Ammon's horn (tissue), 1 donor: ENCODE measurements at places on chromosomes 6 and 20.

- peak; percentile 7 for DNase-seq
These were observed 48.5 kb downstream of the LIN28B start for GRCh38 chr6:105005451-105005850.

DNA sequence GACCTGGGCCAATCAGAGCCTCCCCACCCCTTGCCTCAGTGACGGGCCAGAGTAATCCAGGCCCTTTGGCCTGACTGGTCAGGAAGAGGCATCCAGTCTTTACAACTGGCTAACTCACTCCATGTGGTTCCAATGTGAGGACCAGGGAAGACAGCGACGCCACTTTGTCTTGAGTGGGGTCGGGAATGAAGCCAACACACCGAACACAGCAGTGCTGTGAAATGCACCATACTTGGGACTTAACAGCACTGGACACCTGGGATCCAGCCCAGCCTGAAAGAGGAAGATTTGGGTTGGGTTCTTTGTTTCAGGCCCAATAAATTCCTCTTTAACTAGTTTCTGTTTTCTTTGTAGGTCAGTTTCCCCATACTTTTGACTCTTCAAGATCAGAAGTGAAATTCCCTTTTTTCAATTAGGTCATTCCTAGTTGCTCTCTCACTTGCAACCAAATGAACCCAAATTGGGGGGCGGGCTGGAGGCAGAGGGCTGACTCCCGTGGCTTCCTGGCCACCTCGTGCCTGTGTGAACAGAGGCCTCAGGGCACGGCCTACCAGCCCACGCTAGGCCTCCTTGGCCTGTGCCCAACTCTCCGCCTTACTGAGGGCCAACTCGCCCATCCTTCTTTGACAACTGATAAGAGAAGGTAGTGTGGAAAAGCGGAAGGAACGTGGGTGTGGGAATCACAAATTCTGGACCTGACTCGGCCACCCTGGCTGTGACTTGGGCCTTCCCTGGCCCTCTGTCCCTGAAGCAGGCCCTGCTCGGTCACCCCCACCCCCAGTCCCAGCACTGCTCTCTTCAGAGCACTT, 17.1 kb downstream of the SULF2 start:
- DNase-seq = no peak

DNA sequence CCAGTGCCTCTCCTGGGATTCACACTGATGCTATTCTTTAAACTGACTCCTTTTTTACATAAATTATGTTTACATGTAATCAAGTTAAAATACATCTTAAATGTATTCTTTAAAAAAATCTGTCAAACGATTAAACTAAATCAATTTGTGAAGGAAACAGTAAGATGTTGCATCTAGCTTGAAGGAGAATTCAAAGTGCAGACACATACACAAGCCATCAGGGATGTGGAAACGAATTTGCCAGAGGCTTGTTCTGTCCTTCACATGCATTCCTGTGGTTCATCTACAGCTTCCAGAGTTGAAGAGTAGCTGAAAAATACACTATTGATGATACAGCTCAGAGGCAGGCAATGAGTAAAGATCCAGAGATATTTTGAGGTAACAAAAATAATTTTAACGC, 7.3 kb upstream of the BPIFB3 start:
- DNase-seq = no peak

DNA sequence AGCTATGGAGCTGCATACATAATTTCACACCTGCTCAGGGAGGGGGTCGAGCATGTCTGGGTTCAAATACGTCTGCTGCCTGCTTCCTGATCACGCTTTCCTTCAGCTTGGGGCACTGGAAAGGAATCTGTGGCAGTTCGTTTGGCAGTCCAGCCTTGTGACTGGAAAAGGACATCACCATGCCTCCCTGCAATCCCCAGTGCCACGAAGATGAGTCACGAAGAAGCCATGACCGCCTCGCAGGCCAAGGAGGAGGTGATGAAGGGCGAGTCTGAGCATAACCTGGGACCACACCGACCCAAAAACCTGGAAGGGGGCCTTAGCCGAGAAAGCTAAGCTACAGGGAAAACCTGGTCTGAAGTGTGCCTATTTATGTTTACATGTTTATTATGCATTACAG, 13.1 kb downstream of the JAG1 start:
- no peak for DNase-seq

DNA sequence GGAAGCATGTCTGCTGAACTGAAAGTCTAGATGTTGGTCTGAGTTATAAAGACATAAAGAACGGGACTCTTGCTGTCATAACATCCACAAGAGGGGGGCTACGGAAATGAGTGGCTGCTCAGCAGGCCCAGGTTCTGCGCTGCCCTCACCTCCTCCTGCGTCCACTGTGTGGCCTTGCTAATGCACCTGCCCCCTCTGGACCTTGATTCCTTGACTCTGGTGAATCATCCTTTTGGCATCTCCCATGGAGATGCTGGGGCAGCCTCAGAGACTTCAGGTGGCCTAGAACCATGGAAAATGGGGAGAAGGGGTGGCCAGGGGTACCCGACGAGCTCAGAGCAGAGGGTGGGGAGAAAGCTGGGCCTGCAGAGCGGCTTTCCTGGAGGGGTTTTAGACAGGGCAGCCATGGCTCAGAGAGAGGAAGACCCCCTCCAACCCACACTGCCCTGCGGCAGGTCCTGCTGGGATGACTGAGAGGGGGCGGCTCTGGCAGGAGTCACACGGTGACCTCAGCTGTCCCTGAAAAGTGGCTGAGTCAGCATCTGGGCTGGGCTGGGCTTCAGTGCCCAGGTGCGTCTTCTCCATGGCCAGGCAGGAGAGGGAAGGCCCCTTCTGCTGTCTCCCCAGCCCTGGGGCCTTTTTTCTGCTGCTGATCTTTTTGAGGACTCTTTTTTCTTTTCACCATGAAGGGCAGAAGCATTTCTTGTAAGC, 46.9 kb downstream of the DLGAP4 start:
- DNase-seq = no peak

DNA sequence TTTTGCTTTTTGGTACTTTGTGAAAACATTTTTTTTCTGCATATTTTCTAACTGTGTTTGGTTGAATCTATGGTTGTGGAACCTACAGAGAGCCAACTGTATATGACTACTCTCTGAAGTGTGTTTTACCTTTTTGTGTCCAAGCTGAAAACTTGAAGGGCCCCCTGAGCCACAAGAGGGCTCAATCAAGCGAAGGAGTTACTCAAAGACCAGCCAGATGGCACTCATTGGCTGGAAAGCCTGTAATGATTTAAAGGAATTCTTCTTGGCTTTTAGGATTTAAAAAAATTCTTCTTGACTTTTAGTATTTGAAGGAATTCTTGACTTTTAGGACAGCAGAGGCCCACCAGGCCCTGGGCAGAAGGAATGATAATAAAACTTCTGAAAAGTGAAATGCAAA, 27.0 kb upstream of the ECI2 start:
- DNase-seq = no peak

DNA sequence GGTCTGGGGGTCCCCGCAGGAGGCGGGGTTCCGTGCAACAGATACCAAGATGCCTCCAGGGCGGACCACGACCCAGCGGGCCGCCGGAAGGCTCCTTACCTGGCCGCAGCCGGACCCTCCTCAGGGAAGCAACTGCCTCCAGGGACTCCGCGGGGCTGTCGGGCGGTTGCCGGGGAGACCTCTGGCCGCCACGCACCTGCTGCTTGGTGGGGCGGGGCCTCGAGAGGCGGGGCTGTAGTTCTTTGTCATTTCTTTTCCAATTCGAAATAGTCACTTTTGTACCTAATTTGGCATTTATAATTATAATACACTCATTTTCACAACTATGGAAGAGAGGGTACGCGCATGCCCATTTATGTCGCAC, 647 bp downstream of the AK9 start:
- DNase-seq = peak; percentile 55

- DNase-seq = peak; percentile 40
These were observed 193.3 kb downstream of the UTRN start for GRCh38 chr6:144478483-144478882.
